ENCODE measurements at places on chromosomes 2 and 18.

DNA sequence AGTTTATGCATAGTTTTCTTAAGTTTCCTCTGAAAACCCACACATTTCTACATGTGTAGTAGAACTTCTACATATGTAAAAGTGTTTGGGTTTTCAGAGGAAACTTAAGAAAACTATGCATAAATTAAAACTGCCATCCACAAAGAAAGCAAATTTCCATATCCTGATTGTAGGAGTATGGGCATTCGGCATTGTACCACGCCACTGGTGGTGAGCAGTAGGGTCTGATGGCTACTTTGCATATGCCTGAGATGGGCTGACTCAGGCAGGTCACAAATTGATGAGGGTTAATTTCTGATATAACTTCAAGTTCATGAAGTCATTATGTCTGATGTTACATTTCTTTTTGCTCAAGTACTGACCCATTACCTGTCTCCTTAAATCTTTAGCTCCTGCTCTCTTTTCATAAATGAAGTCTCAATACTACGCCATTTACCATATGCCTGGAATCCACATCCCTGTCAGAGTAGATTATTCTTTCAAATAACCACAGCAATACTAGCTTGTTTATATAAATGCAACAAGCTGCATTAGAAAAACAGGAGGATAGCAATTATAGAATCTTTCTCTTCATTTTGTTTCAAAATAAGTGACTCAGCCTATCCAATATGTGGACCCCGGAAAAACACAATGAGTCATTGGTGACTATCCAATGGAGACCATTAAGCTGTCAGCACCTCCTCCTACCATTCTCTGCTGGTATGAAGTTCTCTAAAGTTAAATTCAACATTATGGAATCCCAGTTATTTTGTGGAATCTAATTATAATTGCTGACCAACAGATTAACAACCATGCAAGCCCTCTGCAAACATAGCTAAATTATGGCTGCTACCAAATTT is 355.2 kb upstream of the UBE2E3 start:
- no peak for DNase-seq

- no peak for DNase-seq
Measured at GRCh38 chr2:132274000-132274399, 112.2 kb upstream of the ANKRD30BL start.

GRCh38 chr2:229141424-229142025 is 129.6 kb downstream of the PID1 start:
- DNase-seq = no peak

DNA sequence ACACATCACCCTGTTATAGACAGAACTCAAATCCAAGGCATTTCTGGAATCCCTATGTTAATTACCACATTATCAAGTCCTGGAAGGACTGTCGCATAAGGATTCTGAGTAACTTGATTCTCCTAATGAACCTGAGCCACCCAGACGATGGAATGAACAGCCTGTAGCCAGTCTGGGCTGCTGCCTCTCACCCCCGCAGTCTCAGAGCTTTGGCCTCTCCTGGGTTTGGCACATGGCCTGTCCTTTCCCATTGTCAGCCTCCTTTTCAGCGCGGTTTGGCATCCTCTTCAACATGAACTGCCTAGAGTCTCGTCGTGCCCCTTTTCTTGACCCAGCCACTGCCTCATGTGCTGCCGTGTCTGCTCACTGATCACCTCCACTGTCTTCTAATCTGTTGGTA is 147.6 kb downstream of the SLC8A1 start:
- no peak for DNase-seq

DNA sequence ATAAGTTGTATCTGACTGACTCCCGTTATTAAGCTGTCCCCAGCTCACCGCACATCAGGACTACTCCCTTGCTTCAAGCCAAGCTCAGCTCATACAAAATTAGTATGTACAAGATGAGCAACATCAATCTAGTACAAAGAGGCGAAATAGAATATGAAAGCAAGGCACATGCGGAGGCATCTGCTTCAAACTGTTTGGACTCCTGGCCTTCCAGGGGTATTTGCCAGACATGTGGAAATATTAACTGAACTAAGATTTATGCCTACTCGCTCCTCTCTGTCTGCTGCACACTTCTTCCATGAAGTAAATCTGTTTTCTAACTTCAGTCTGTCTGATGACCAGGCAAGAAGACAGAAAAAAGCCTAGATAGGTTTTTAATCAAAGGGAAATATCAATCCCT is 499.8 kb downstream of the PID1 start:
- no peak for DNase-seq
